ENCODE measurements at places on chromosomes 6 and 20.

- no peaks in the 10 kb centered on the region for H3K36me3 ChIP-seq
- H3K4me3 ChIP-seq, result no peak overlapping the region
- no peak for DNase-seq
- H3K4me1 ChIP-seq, result peaks cover 1% of the 10 kb centered on the region
- H3K27ac ChIP-seq, result no peak overlapping the region
Observed at GRCh38 chr6:25295651-25296050, 16.5 kb downstream of the CARMIL1 start.

GRCh38 chr6:81864124-81864523 lies 111.6 kb upstream of the TENT5A start:
- H3K27me3 ChIP-seq, result no peaks in the 10 kb centered on the region
- no peak overlapping the region for H3K4me3 ChIP-seq
- DNase-seq, result no peak
- H3K27ac ChIP-seq, result no peak overlapping the region
- H3K4me1 ChIP-seq, result no peaks in the 10 kb centered on the region
- no peaks in the 10 kb centered on the region for H3K36me3 ChIP-seq

- peaks cover 5% of the 10 kb centered on the region for H3K36me3 ChIP-seq
- H3K4me1 ChIP-seq, result no peaks in the 10 kb centered on the region
- H3K4me3 ChIP-seq, result no peak overlapping the region
- DNase-seq, result no peak
Observed at GRCh38 chr6:93825950-93826349, 406.6 kb upstream of the EPHA7 start.

- H3K27ac ChIP-seq, result no peak overlapping the region
- H3K4me1 ChIP-seq, result peaks cover 4% of the 10 kb centered on the region
- no peak overlapping the region for H3K4me3 ChIP-seq
- no peaks in the 10 kb centered on the region for H3K27me3 ChIP-seq
- no peak for DNase-seq
Observed at GRCh38 chr6:157961832-157962575, 19.7 kb upstream of the SYNJ2 start.

DNA sequence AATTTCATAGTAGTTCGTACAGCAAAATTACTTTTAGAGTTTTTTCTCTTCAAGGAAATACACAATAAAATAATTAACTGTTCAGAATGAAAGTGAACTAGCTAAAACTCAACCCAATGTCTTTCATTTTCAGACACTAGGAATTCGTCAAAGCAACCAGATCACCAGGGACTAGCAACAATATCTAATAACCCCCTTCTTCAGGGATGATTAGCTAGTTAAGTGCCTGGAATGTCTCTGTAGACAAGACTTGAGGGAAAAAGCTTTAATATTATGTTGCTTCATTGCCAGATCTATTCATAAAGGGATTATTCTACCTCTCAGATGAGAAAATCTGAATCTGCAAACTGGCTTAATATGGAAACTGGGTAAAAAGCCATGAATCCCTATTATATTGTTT lies 41.8 kb upstream of the OR14J1 start:
- H3K27me3 ChIP-seq, result no peaks in the 10 kb centered on the region
- no peak overlapping the region for H3K27ac ChIP-seq
- no peaks in the 10 kb centered on the region for H3K4me1 ChIP-seq
- no peaks in the 10 kb centered on the region for H3K36me3 ChIP-seq

DNA sequence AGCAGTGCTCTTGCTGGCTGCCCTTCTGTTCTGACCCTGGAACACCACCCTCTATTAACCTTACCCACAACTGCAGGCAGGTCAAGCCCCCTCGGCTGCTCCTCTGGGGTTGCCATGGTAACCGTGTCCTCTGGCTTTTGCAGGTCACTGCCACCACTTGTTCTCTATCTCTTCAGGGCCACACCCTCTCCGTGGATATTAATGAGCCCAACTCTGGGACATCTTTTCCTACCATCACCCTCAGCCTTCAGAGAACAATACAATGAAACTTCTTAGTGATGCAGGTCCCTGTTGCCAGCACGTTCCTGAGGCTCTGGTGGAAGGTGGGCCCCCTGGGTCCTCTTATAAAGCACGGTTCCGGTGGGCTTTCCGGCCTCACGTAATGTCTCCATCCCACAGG lies 30.8 kb upstream of the MICB start:
- no peaks in the 10 kb centered on the region for H3K27me3 ChIP-seq
- H3K27ac ChIP-seq, result no peak overlapping the region
- H3K4me1 ChIP-seq, result peaks cover 2% of the 10 kb centered on the region

DNA sequence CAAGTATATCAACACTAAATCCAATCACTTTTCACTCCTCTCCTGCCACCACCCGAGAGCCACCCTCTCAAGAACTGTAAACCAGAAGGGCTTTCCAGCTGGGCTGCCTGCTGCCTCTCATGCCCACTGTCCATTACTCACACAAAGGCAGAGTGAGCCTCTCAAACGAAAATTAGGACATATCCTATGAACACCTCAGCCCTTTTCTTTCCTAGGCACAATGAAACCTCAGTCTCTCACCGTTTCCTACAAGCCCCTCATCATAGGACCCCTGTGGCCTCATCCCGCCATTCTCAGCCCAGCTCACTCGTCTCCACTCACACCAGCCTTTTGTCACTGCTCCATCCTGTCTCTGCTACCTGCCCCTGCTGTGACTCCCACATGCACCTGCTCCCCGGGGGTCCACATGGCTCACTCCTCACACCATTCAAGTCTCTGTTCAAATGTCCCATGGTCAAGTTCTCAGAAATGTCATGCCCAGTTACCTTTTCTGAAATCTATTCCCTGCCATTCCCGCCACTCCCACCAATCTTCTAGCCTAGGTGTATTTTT lies 7.4 kb downstream of the HLA-F start:
- no peaks in the 10 kb centered on the region for H3K36me3 ChIP-seq
- H3K4me3 ChIP-seq, result no peak overlapping the region

DNA sequence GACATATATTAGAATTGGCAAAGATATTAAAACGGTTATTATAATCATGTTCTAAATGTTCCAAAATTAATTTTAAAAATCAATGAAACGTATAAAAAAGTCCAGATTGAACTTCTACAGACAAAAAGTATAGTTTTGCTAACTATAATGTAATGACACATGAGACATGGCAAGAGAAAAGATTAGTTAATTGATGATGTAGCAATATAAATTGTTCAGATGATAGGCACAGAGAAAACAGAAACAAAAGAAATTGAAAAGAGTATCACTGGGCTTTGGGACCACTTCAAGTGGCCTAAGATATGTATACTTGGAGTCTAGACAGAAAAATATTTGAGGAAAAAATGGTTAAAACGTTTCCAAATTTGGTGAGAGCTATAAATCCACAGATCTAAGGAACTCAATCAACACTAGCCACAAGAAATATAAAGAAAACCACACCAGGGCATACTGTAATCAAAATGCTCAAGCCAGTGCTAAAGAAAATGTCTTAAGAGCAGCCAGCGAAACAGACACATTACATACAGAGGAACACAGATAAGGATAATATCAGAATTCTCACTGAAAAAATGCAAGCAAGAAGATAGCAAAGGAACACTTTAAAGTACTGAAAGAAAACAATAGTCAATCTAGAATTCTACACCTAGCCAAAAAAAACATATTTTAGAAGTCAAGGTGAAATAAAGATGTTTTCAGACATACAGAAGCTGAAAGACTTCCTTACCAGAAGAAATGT lies 172.6 kb upstream of the FOXQ1 start:
- no peaks in the 10 kb centered on the region for H3K27me3 ChIP-seq
- no peak overlapping the region for H3K27ac ChIP-seq
- no peaks in the 10 kb centered on the region for H3K36me3 ChIP-seq
- no peak overlapping the region for H3K4me3 ChIP-seq
- DNase-seq, result no peak
